ENCODE measurements at places on chromosomes 3 and 15. TPM values are rescaled to one million over a fixed set of nuclear protein-coding genes. Genes with fewer than 3 reads are reported as not detected.

IL17RE gene
- total RNA-seq, result 1.4 TPM

ARL13B gene
- 18.5 TPM for total RNA-seq

HRH1 gene
- total RNA-seq, result 34.6 TPM

GPR87 gene
- total RNA-seq, result not detected

ISLR2 gene
- not detected for total RNA-seq

ARGFX gene
- total RNA-seq, result not detected

UBE2E1 gene
- 85.1 TPM for total RNA-seq

KLF15 gene
- 2.2 TPM for total RNA-seq

PSTPIP1 gene
- 10.2 TPM for total RNA-seq

TRPM1 gene
- not detected for total RNA-seq

MST1R gene
- 1.3 TPM for total RNA-seq

SLC35G2 gene
- 15.3 TPM for total RNA-seq

MKRN3 gene
- not detected for total RNA-seq

SGO1 gene
- 5.4 TPM for total RNA-seq

ZNF774 gene
- 2.8 TPM for total RNA-seq

GNAT1 gene
- not detected for total RNA-seq

CDC25A gene
- 3.7 TPM for total RNA-seq

SAMMSON gene
- total RNA-seq, result not detected

GPR62 gene
- 0.11 TPM for total RNA-seq

CISH gene
- 1.3 TPM for total RNA-seq

IQCF5 gene
- total RNA-seq, result not detected

C3orf85 gene
- not detected for total RNA-seq

MELTF gene
- total RNA-seq, result 53.1 TPM

ATP2B2 gene
- total RNA-seq, result not detected

RIOX2 gene
- 24.2 TPM for total RNA-seq

LRRIQ4 gene
- under 0.01 TPM for total RNA-seq

TMEM212 gene
- not detected for total RNA-seq

PPP1R14D gene
- total RNA-seq, result not detected

RNU5B-1 gene
- not detected for total RNA-seq
